ENCODE measurements at places on chromosomes 3 and 15.

DNA sequence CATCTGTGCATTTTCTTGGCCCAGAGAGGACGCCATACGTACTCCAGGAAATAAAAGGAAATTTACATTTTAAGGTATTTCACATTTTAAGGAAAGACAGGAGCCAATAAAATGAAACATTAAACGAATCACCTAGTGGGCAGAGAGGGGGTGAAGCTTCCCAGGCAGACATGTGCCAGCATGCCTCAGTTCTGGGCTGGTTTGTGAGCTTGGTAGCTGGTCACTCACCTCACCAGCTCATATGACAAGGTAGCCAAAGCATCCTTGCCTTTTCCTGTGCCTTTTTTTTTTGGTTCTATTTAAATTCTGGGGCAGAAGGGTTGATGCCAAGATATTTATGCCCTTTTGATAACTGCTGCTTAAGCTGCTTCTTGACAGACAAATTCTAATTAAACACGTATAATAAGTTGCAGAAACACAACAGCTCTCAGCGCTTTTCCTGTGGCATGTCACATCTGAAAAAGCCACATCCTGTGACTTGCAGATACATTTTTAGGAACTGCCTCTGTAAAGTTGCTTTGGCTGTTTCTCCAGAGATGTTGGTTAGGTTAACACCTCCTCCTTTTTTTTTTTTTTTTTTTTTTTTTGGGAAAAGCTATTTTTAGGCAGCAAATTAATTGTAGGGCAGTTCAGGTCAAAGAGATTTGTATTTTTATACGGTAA is 218.6 kb downstream of the PDCD6IP start:
- DNase-seq: no peak

DNA sequence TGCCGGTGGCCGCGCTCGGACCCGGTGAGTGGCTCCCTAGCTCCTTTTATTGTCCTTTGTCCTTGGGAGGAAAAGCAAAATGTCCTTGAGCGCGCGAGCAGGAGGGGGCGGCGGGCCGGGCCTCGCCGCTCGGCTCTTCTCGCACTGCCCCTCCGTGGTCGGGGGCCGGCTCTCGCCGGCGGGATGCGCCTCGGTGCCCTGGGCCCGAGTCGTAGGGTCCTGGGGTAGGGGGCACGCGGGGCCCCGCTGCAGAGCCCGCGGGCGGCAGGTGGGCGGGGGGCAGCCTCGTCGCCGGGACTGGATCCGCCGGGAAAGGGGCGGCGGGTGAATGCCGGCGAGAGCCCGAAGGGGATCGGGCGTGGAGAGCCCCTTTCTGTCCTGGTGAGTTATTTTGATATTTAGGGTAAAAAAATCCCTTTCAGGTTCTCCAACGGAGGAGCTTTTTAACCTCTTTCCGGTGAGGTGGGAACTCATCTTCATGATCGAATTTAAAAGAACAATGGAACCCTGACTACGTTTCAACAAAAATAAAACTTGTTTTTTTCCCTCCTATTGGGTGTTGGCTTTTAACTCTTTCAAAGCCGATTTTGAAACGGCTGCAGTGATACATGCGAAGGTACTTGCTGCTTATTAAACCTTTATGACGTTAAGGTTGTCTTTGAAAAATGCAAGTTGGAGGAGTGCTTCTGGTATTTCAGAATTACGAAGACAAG is 16.8 kb upstream of the CHD2 start:
- peak; percentile 43 for DNase-seq

DNA sequence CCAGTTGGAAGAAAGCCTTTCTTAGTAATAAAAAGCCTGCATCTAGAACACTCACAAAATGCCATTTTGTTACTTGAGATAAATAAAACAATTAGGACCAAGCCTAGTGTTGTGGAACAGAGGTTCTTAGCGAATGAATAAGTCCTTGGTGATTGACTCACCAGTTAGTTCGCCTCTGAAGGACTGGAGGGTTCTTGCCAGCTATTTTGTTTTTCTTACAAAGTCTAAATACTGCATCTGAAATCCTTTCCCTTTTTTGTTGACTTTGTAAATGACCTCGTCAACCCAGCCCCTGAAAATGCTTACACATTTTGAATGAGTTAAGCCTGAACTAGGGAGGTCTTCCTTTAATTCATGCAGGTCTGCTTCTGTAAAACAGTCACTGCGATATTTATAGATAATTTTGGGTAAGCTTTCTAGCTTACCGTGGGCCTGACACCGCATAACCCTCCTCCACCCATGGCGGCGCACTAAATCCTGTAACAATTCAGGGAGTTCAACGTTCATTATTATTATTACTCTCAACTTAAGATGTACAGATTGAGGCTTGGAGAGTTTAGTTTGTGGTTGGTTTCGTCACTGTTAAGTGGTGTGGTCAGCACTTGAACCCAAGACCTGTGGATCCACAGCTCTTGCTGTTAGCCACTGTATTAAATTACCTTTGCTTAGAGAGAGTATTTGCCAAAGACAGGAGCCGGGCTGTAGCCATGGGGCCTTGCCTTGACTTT is 45.0 kb upstream of the SACM1L start:
- DNase-seq: no peak

DNA sequence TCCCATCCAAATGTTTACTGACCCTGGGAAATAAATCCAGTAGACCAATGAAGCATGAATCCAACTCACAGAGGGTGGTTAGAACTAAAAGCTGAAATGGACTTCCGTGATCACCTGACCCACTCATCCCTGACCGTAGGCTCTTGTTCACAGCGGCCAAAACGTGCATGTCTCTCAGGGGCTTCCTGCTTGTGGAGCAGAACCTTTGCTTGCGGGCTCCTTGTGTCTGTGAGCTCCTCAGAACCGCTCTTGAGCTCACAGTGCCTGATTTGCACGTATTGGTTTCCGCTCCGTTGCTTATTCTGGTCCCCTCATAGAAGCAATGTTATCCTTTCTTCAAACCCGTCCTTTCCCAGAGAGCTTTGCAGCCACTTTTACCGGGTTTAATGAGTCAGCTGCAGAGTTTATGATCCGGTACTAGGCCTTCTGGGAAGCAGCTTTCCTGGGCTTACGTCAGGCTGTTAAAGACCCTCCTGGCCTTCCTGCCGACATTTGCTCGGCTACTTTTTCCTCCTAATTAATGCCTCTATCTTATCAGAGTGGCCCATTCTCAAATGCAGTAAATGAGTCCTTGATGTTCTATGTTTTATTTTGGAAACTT is 35.4 kb downstream of the LIPC start:
- DNase-seq: no peak

DNA sequence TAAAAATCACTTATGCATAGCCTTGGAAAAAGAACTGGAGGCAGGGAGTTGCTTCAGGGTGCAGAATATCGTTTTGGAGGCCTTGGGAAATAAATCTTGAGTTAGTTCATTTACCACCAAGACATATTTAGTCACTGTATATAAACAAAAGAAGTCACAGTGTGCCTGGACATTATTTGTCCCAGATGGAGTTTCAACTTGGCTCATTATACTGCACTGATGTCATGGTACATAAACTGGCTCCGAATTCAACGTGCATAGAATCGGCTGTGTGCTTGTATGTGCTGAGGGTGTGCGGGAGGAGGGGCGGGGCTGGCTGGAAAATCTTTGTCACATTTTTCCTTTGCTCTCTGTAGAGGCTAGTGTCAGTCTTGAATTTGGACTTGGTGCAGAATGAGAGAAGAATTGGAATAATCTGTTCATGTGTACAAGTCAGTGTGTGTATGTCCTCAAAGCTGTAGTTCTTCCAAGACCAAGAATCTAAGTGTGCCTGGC is 86.6 kb downstream of the FNDC3B start:
- DNase-seq: no peak

GRCh38 chr15:55685286-55685685 is 57.7 kb downstream of the PRTG start:
- DNase-seq: no peak

- peak; percentile 78 for DNase-seq
These were observed 9.1 kb upstream of the HPS3 start for GRCh38 chr3:149120051-149120972.

DNA sequence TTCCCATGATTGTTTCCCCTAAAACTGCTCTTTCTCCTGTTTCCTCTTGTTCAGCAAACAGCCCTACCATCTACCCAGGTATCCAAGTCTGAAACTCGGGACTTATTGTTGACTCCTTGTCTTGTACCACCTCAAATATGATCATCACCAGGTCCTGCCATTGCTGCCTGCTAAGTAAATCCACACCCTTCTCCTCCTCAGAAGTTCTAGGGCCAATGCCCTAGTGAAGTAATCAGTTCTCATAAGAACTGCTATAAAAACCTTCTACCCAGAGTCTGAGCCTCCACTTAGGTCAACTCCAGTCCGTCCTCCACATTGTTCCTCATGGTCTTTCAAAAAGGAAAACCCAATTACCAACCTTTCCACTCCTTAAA is 77.0 kb upstream of the IL12A start:
- DNase-seq: no peak

- DNase-seq: peak; percentile 76
These were observed 37.7 kb downstream of the TM4SF4 start for GRCh38 chr3:149512073-149512782.

- DNase-seq: no peak
These were observed 280.1 kb upstream of the RASGRP1 start for GRCh38 chr15:38844736-38845135.

GRCh38 chr3:37765591-37766488 is 95.8 kb upstream of the CTDSPL start:
- DNase-seq: no peak

DNA sequence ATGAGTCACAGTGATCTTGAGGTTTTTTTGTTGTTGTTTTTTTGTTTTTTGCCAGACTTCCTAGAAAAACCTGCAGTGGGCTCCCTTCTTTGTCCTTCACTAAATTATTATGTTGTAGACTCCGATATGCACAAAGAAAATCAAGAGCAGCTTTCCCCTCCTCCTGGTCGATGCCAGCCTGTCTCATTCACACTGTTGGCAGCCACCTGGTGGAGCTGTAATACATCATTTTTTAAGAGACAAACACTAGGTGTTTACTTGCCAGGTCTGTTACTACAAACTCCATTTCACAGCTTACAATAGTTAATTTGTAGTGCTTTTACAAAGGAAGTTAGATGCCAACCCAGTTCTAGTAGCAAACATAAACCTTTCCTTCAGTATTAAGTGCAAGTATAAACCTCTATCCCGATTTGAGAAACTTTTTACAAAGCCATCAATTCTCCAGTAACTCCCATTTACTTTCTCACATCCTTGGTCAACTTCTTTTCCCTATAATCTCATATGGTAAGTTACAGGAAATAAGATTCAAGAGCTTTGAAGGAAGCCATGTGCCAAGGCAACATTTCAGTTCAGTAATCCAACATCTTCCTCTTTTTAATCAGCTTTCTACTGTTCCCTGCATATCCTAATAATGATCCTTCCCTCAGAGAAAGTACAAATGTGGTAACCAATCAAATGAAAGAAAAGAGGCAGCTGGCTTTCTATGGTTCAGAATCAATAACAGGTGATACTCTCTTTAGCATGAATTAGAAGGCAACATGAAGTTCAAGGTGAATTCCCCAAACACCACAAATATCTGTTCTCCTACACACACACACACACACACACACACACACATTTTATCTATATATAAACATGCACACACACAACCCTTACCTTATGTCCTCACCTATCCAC is 14.0 kb downstream of the AAGAB start:
- DNase-seq: peak; percentile 45

DNA sequence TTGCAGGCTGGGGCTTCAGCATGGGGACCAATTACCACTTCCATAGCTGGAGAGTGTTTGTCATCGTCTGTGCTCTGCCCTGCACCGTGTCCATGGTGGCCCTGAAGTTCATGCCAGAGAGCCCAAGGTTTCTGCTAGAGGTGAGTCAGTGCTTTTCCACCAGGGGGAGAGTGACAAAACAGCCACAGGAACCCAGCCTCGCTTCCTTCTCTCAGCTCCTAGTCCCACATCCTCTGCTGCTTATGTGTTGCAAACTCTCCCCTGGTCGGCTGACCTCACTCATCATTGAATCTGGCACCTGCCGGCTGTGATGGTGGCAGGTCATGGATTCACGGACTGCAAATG is 158.3 kb downstream of the SV2B start:
- DNase-seq: no peak

DNA sequence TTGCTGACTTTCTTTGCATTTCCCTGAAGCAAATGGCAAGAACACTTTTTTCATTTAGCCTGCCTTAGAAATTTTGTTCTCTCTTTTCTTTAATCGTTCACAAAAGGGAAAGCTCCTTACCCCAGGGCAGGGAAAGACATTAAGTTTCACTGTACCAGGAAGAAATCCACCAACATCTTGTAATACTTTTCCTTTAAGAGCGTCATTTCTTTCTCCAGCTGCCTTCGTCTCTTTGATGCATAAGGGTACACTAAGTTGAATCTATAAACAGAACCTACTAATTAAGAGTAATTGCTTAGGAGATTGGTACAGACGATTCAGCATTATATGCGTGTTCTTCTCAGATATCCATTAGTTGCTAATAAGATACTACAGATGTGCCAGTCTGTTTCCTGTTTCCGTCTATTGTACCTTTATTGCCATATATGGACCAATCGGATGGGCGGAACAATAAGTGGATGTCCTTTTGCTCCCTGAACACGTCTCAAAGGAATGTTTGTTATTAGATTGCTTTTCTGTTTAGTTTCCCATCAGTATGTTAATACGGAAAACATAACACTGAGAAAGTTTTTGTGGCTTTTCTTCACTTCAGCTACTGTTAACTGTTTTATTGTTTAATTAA is 276.7 kb upstream of the RARB start:
- no peak for DNase-seq

DNA sequence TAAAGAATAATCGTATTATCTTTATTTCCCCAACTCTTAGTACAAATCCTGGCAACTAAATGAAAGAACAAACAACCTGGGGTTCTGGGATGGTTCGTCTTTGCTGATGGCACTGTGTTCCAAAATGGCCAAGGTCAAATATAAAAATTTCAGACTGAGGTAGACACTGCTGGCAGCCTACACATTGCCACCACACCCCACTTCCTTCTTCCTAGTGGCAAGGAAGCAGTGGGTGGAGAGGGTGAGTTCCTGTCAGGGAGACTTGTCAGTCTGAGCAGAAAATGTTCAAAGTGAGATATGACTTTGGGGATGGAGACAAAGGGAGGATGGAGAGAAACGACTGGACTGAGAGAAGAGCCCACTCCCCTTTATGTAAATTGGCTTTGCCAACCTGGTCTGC is 69.6 kb downstream of the LMCD1 start:
- DNase-seq: no peak

DNA sequence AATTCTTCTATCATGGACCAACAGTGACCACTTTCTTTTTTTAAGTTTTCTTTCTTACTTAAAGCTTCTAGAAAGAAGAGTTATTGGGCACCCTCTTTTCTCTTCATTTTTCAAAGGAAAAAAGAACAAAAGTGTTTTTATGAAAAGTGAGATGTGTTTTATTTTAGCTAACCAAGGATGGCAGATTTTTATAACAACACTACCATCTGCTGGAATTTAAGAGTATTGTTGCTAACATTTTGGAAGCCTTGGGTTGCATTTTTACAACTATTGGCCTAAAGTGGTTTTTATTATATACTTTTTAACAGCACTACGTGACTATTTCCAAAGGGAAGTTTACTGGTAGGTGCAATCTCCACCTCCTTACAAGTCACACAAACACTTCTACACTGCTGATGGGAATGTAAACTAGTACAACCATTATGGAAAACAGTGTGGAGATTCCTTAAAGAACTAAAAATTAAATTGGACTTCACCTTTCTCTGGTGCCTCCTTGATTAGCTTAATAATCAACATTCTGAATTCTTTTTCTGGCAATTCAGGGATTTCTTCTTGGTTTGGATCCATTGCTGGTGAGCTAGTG is 237.7 kb upstream of the AGTR1 start:
- DNase-seq: peak; percentile 28

GRCh38 chr3:72044231-72044855 is 259.4 kb upstream of the PROK2 start:
- DNase-seq: no peak

GRCh38 chr15:45606413-45606812 is 19.2 kb downstream of the BLOC1S6 start:
- DNase-seq: no peak

GRCh38 chr3:106126067-106126845 is 257.4 kb upstream of the CBLB start:
- no peak for DNase-seq
